GM23248 (cell line): ENCODE measurements at places on chromosomes 7 and 10.

DNA sequence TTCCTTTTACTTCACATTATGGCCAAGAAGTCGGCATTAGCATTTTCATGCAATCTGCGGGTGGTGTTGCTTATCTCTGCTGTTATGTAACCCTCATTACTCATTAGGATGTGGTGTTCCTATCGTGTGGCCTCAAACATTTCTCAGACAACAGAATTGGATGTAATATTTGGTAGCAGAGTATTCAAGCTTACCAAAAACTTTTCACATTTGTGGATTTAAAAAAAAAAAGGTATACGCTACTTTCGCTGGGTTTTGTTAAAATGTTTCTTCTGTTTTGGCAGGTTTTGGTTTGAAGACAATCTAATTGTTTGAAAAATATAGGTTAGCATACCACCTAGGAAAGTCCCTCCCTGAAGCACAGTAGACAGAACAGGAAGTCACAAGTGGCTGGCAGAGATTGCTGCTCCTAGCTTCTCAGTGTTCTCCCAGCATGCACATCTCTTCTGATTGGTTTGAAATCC is 128.8 kb downstream of the GATA3 start:
- DNase-seq, result no peak

DNA sequence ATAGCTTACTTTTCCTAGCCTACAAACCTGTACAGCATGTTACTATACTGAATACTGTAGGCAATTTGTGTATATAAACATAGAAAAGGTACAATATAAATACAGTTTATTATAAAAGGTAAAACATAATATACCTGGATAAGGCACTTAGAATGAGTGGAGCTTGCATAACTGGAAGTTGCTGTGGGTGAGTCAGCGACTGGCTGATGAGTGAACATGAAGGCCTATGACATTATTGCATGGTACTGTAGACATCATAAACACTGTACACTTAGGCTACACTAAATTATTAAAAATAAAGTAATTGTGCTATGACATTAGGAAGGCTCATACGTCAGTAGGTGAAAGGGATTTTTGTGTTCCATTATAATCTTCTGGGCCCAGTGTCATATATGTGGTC is 228.8 kb downstream of the HDAC9 start:
- peak; percentile 24 for DNase-seq

GRCh38 chr10:113025487-113025886 is 75.4 kb downstream of the TCF7L2 start:
- DNase-seq, result no peak

GRCh38 chr7:103766660-103767059 is 222.8 kb downstream of the RELN start:
- no peak for DNase-seq

DNA sequence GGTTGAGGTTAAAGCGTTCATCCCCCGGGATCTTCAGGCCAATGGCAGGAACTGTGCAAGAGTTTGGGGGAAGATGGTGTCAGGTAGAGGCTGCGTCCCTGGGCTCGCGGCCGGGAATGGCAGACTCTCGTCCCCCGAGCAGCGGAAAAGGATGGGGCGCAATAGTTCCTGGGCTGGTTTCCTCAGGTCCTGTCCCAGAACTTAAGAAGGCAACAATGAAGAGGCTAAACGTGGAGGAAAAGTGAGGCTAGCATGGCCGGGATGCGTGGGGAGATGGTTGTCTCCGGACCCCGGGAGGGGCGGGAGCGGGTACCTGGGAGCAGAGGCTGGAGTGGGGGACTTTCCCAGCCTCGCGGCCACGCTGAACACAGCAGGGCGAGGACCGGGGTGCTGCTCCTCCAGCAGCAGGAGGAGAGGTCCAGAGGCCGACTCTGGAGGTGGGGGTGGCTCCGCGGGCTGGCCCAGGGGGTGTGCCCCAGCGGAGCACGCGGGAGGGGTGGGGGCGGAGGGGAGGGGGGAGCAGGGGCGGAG is 882 bp downstream of the IRF5 start:
- peak; percentile 22 for DNase-seq

- no peak for DNase-seq
Observed at GRCh38 chr10:131099028-131099726, 212.3 kb downstream of the TCERG1L start.
